Nucleus accumbens (tissue), 56 donors: ENCODE measurements at places on chromosomes 7 and 10.

- DNase-seq: no peak
Measured at GRCh38 chr7:84497873-84498272, 303.3 kb upstream of the SEMA3A start.

GRCh38 chr10:71981015-71981875, 17.1 kb downstream of the CHST3 start:
- DNase-seq: peak; percentile 96

DNA sequence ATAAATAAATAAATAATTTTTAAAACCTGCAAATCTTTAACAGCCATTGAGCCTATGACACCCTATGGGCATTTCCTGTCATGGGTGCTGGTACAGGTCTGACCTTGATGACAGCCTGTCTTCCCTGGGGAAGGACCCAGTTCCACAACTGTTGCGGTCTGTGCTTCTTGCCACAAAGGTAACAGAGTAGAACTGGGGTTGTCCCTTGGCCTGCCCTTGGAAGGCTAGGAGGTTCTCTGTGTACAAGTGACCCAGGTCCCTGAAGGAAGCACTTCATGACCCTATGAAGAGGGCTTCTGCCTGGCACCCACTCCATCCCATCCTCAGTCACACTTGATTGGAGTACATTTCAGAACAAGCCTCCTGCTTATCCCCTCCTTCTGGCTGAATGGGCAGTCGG, 66.9 kb downstream of the OGDH start:
- DNase-seq: no peak

- no peak for DNase-seq
Measured at GRCh38 chr7:30727061-30727945, 24.6 kb upstream of the INMT start.

- DNase-seq: no peak
Measured at GRCh38 chr10:120813085-120813484, 38.1 kb upstream of the WDR11 start.

DNA sequence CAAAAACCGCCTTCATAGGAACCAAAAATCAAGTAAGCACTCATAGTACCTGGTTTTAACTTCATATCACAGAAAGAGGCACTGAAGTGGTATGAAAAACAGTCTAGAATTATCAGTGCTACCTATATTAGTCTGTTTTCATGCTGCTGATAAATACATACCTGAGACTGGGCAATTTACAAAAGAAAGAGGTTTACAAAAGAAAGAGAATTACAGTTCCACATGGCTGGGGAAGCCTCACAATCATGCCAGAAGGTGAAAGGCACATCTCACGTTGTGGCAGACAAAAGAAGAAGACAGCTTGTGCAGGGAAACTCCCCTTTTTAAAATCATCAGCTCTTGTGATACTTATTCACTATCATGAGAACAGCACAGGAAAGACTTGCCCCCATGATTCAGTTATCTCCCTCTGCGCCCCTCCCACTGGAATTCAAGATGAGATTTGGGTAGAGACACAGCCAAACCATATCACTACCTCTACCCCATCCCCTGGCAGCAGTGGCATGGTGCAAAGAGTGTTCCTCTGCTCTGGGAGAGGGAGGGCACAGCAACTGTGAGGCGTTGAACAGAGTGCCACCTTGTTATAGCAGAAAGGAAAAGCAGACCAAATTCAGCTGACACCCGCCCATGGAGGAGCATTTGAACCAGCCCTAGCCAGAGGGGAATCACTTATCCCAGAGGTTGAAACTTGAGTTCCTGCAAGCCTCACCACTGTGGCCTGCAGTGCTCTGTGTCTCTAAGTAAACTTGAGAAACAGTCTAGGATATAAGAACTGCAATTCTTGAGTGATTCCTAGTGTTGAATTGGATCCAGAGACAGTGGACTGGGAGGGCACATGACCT, 61.9 kb upstream of the PTPRZ1 start:
- no peak for DNase-seq

DNA sequence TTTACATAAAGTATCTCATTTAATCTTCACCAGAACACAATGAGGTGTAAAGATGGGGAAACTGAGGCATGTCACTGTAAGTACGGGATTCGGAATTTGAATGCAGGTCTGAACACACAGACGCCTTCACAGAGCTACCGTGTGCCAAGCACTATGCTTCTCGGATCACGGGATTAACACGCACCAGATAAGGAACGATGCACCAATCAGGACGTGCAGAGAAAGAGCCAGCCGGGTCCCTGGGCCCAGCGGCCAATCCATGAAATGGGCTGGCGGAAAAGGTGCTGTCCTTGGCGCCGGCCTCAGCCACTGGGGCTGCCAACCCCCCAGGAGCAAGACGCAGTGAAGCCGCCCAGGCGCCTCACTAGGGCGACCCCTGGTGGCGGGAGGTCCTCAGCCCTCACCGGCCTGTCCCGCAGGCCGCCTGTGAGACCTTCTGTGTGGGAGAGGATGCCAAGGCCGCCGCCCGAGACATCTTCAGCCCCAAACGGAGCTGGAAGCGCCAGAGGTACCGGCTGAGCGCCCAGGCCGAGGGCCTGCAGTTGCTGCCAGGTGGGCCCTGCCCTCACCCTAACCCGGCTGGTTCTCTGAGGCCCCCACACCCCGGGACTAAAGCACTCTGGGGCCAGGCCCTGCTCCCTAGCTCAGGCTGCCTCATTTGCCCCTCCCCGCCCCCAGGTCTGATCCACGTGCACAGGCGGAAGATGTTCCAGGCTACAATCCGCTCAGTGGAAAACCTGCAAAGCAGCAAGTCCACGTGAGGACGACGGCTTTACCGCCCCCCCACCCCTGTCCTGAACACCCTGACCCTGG, 15.6 kb downstream of the ATG9B start:
- DNase-seq: no peak

DNA sequence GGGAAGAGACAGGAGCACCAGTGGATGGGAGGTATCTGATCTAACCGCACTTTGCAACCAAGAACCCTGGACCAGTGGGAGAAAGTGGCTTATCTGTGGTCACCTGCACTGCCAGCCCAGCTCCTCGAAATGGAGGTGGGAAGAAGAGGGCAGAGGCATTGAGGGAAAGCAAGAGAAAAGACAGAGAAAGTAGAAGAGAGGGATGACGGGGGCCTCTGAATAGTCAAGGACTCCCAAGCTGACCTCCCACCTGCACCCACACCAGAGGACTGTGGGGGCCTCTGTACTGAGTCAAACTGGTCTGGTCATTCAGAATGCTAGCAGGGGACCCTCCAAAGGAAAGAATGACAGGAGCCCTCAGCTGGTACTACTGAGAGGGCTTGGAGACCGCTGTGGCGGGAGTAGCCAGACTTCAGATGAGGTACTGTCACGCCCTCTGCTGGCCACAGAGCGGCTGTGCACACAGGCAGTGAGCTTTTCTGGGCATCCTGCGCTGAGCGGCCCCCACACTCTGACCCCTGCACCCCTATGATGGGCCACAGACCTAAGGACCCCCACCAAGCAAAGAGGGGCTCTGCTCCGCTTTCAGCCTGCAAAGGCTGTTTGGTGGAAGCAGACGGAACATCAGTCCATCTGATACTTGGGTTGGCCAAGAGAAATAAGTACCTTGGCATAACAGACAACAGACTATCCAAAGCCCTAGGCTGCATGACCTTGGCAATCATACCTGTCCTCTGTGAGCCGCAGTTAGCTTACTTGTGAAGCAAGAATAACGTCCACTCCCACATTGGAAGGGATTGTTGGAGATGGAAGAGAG, 112.9 kb downstream of the COL13A1 start:
- DNase-seq: peak; percentile 29

GRCh38 chr10:51005551-51005950, 68.7 kb upstream of the PRKG1 start:
- DNase-seq: no peak

DNA sequence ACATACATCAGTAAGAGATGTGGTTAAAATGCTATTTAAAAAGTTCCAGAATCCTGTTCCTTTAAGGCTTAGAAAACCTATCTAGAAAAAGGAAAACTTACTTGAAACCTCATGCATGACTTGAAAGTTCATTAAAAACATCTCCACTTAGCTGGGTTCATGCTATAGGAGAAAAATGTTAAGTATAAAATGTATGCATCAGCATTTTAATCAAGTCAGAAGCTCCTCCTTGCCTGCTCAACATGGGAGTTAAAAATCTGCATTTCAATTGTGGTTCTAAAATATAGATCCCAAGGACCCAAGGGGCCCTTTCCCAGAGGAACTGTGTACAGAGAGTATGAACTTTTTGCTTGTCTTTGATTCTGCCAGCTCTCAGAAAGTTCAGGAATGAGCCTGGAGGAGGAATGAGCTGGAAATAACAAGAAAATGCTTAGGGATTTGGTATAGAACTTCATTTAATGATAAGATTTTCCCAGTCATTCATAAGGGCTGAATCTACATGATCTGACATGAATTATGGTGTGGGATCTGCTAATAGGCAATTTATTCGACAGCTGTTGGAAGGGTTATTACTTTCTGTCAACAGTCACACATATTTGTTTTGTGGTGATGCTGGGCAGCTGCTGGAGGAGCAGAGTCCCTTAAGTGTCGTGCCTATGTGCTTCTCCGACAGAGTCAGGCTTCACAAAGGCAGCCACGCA, 85.6 kb upstream of the MTPN start:
- DNase-seq: no peak

- no peak for DNase-seq
Measured at GRCh38 chr7:36486336-36486735, 96.7 kb downstream of the ANLN start.

GRCh38 chr10:95505084-95505610, 56.0 kb downstream of the SORBS1 start:
- DNase-seq: no peak

- DNase-seq: no peak
Measured at GRCh38 chr7:100675105-100675451, 1.5 kb downstream of the GNB2 start.

DNA sequence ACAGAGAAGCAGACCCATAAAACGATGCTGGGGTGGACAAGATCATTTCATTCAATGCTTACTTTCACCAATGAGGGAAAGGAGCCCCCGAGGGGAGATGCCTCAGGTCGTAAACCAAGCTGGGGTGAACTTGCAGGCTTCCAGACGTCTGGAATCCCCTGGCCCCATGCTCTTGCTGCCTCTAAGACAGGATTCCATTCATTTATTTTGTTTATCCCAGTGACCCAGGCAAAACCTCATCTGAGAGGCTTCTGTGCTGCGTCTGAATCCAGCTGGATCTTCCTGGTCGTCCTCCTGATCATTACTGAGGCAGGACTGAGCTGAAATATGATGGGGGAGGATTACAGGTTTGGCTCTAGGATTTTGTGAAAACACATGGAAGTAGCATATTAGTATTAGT, 182.9 kb downstream of the MYOF start:
- DNase-seq: no peak

GRCh38 chr10:19629567-19629966, 186.7 kb upstream of the PLXDC2 start:
- peak; percentile 14 for DNase-seq

- DNase-seq: no peak
Measured at GRCh38 chr7:111789870-111790269, 227.6 kb upstream of the IMMP2L start.

- DNase-seq: no peak
Measured at GRCh38 chr7:23622506-23622925, 25.3 kb downstream of the CCDC126 start.

DNA sequence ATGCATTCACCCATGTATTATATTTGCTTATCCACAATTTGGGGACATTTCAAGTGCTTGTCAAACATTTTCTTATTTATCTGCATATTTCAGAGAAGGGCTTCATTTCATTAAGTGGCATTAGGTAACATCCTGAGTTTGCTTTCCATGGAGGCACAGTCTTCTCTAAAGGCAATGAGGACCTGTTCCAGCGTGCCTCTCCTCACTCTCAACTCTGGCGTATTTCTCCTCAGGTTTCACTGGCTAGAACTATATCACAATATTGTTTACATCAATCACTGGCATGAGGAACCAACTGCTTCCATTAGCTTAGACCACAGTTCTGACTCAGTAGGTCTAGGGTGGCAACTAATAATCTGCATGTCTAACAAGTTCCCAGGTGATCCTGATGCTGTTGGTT, 177.2 kb downstream of the TAX1BP1 start:
- DNase-seq: no peak

DNA sequence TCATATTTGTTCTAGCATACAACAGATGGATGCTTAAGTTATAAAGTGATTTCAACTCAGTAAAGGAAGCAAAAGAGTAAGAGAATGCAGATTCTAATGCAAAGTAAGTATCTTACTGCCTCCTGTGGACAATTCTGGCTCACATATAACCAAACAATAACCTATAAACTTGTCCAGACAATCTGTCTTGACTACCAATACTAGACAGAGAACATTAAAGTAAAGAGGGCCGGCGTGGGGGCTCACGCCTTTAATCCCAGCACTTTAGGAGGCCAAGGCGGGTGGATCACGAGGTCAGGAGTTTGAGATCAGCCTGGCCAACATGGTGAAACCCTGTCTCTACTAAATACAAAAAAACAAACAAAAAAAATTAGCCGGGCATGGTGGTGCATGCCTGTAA, 329.3 kb downstream of the CACNA2D1 start:
- no peak for DNase-seq

GRCh38 chr10:6236349-6237198, 33.8 kb downstream of the PFKFB3 start:
- DNase-seq: no peak

GRCh38 chr10:80493522-80494051, 39.5 kb downstream of the TSPAN14 start:
- DNase-seq: no peak

GRCh38 chr10:48251525-48252353, 22.8 kb downstream of the FRMPD2 start:
- DNase-seq: no peak

DNA sequence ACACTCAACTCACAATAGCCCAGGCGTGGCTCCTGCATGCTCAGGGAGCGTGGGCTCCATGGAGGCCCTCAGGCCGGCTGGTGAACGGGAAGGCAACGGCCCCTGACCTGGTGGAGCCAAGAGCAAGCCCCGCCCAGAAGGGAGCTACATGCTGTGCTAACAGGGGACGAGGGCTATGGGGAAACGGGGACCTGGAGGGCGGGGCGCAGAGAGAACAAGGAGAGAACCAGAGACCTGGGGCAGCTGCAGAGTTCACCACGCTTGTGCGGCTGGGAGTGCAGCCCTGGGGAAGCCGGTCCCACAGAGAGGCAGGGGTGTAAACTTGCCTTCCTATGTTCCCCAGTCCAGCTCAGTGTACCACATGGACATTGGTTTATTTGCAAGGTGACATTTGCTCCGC, 69.2 kb upstream of the PPP2R2D start:
- no peak for DNase-seq

- no peak for DNase-seq
Measured at GRCh38 chr7:98808751-98809460, 60.9 kb downstream of the TMEM130 start.

- DNase-seq: no peak
Measured at GRCh38 chr10:131195116-131195515, 116.4 kb downstream of the TCERG1L start.

GRCh38 chr7:107467972-107468371, 1.9 kb upstream of the GPR22 start:
- DNase-seq: no peak
